ENCODE measurements at places on chromosomes 5 and 9.

DNA sequence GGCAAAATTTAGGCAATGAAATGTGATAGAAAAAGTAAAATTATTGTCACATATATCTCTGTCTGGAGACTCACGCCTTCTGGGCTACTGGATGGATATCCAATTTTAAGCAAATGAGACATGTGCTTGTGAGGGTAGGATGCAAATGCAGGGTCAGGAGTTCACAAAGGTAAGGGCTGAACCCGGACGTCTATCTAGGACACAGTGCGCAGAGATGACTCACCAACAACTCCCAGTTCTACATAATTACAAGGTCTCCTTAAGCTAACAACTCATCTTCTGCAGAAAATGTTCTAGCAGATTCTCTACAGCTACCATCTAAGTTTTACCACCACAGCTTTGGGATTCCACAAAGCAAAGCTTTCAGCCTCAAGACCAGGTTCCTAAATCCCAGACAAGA lies 160.5 kb downstream of the ENTREP1 start:
- no peak for DNase-seq

DNA sequence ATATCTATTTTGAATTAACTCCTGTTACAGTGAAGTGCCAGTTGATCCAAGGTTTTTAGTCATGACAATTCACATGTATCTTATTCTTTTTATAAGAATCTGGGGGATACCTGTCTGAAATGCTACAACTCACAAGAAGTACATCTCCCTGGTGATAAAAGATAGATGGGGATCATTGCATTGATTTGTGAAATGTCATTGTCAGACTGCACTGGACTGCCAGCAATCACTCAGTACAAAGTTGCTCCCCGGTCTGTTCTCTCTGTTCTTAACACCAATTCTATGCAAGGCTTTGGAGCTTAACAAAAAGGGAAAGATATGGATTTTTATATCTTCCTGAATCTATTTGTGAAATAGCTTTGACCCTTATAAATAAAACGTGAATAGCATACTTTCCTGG lies 171.8 kb upstream of the PCSK5 start:
- no peak for DNase-seq

DNA sequence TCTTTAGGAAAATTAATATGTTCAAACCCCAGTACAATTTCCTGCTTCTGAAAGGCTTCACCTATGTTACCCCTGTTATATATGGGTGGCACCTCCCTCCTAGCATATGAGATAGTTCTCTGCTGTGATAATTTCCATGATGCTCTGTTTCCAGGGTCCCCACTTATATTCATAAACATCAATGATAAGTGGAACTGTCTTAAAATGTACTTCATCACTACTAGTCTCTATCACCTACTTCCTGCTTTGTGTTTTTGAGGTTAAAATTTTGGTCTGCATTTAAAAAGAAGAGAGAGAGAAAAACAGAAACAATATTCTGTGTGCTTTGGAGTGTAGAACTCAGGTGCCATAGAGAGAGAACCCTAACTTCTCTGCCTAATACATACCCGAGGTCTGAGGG lies 234.7 kb downstream of the HTR1A start:
- DNase-seq: no peak

- DNase-seq: no peak
These were observed 75.0 kb downstream of the NSG2 start for GRCh38 chr5:174120401-174121005.

GRCh38 chr5:74736759-74737158 lies 30.2 kb downstream of the GFM2 start:
- DNase-seq: no peak

DNA sequence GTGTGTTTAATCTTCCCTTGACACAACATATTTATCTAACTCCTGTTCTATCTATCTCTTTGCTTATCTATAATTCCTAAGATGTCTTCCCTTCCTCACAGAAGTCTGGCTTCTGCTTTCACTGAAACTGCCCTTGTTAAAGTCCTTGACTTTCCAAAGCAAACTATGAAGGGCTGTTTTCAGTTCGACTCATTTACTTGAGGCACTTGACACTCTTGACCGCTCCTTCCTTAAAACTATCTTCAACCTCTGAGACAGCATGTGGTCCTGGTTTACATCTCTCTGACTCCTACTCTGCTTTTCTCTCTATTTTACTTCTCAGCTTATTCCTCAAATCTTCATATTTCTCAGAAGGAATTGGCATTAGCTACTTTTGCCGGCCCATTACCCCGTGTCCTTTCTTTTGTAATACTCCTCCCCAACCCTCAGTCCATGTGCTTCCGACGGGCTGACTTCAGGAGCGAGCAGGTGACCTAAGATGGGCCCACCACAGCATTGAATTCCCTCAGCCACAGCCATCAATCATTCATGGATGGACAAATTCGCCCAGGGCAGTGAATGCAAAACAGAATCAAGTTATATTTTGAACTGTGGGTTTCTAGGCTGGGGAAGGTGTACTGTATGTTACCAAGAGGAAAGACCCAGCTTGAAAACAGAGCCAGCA lies 1089.2 kb downstream of the PTPRD start:
- DNase-seq: no peak

- DNase-seq: no peak
These were observed 297.8 kb downstream of the SH3GL2 start for GRCh38 chr9:17876687-17877086.

GRCh38 chr9:128149001-128149701 lies at the start of gene LCN2:
LCN2 (plus strand) TSS chr9:128149453; CDS start chr9:128149526, 73 bp downstream.
- no peak for DNase-seq

- DNase-seq: no peak
These were observed 125.3 kb downstream of the PHF2 start for GRCh38 chr9:93701494-93702218.

DNA sequence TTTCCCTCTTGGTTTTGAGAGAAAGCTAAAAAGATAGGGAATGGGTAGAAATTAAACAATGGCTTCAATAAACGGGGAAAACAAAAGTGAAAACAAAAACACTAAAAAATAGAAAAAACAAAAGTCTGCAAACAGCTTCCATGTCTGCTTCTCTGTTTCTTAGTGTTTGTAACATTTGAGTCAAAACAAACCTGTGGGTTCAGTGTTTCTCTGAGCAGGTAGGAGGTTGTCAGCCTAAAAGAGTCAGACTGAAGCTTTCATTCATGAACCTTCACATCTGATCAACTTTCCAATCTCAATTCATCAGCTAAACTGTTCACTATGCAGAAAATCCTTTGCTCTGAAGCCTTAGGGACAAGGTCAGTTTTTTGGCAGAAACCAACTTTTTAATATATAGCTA lies 102.5 kb upstream of the ADAMTS16 start:
- DNase-seq: no peak

GRCh38 chr5:144156767-144157171 lies 13.7 kb downstream of the YIPF5 start:
- no peak for DNase-seq

DNA sequence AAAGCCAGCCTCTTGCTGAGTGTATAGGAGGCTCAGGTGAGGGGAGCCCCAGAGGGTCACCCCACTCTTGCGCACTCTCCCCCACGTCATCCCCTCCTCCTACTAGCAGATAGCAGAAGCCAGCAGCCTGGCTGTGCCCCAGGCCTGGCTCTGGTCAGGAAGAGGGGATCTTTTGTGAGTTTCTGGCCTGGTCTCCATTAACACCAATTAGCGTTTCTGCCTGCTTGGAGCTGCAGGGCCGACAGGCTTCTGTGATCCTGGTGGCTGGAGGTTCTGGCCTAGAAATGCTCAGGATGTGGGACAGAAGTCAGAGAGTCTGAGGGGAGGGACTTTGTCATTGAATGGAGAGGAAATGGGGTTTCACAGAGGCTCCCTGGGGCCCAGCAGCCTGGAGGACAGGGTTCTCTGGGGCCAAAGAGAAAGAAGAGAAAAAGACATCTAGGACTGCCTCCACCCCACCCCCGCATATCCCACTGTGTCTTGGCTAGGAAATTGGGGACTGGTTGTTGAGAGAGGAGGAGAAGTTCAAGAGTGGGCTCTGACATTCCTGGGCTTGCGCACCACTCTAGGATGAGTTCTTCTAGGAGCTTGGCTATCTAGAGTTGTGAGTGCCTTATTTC lies 47.5 kb upstream of the ARAP3 start:
- DNase-seq: no peak

GRCh38 chr5:150762211-150762610 lies 3.4 kb upstream of the DCTN4 start:
- no peak for DNase-seq

All from stimulated activated effector memory CD8-positive, alpha-beta T cell treated with anti-CD3 and anti-CD28 coated beads, Interleukin-12 subunit alpha, Interleukin-12 subunit beta, amount 100 ng/mL, for 72 hours (primary cell).